ENCODE measurements at places on chromosomes 16 and 17.

- no peak for DNase-seq
These were observed 5.9 kb downstream of the RPUSD1 start for GRCh38 chr16:782258-782657.

DNA sequence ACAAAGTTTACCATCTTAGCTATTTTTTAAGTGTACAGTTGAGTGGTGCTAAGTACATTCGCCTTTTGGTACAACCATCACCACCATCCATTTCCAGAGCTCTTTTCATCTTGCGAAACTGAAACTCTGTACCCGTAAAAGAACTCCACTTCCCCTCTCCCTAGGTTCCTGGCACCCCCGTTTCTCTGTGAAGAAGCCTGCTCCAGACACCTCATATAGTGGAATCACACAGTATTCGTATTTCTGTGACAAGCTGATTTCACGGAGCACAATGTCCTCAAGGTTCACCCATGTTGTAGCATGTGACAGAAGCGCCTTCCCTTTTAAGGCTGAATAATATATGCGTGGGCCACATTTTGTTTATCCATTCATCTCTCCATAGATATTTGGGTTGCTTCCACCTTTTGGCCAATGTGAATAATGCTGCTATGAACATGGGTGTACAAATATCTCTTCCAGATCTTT lies 54.2 kb upstream of the MAP3K14 start:
- DNase-seq = peak; percentile 12

GRCh38 chr17:18093616-18094408 lies 6.1 kb downstream of the DRG2 start:
- DNase-seq = peak; percentile 39

- no peak for DNase-seq
These were observed 47.3 kb upstream of the ALOX12 start for GRCh38 chr17:6948562-6948961.

DNA sequence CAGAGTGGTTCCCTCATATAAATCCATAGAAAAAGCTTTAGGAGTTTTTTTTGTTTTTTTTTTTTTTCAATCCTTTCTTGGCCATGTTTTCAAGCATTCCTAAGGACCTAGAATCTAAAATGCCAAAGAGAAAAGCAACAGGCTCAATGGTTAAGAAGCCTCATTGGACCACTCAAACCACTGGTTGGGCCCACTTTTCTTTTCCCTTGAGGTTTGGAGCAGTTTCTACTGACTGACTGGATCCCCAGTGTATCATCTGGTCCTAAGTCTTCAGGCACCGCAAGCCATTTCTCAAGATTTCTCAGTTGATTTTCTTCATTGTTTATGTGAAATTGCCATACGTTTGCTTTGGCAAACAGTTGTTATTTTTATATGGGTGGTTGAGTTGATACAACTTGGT lies 14.4 kb downstream of the METTL9 start:
- no peak for DNase-seq

DNA sequence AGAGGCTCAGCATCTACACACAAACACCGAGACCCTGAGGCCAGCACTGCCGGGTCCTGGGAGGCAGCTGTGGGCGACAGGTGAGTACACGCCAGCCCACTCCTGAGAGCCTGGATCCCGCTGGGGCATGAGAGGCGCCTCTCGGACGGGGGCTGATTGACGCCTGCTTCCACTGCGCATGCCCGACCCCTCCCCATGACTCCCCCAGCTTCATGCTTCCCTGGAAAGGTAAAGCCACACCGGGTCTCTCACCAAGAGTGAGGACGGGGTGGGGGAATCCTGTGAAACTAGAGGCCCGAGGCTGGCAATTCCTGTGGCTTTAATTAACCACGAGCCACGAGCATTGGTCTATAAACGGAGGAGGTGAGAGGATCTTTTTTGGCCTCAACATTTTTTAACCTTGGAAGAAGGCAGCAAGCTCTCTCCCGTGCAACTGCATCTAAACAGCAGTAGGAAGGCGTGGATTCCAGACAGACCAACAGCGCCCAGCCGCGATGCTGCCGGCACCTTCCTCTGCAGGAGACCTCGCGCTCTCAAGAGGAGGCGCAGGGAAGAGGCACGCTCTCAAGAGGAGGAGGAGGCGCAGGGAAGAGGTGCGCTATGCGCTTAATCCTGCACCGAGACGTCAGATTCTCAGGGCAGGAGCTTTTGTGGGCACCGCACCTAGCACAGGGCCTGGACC lies 71.8 kb upstream of the METRNL start:
- no peak for DNase-seq

DNA sequence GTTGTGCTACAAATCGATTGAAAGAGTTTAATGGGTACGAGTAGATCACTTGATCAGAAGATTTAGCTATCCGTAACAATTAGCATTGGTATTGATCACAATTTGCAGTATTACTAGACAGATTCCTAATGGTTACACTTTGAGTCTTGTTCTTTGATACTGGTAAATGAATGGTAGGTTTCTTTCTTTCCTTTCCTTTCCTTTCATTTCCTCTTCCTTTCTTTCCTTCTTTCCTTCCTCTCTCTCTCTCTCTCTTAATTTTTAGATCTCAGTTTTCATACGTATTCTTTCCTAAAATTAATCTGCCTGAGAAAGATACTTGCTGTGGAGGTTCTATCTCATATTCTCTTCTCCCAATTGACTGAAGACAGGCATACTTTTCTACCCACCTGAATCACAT lies 17.9 kb downstream of the CPD start:
- DNase-seq = no peak

- DNase-seq = no peak
These were observed 51.7 kb downstream of the ARHGAP27 start for GRCh38 chr17:45380991-45381390.

DNA sequence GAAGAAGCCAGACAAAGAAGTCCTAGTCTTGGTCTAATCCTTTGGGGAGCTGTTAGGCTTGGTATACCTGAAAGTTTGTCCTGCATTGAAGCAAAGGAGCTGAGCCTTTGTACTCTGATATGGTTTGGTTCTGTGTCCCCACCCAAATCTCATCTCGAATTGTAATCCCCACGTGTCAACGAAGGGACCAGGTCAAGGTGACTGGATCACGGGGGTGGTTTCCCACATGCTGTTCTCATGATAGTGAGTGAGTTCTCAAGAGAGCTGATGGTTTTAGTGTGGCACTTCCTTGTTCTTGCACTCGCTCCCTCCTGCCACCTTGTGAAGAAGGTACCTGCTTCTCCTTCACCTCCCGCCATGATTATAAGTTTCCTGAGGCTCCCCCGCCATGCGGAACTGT lies 33.6 kb downstream of the FAM20A start:
- DNase-seq = no peak

- DNase-seq = peak; percentile 83
These were observed 41.5 kb downstream of the LDHD start for GRCh38 chr16:75074920-75075687.

GRCh38 chr16:20051611-20052010 lies 22.1 kb downstream of the GPR139 start:
- no peak for DNase-seq

DNA sequence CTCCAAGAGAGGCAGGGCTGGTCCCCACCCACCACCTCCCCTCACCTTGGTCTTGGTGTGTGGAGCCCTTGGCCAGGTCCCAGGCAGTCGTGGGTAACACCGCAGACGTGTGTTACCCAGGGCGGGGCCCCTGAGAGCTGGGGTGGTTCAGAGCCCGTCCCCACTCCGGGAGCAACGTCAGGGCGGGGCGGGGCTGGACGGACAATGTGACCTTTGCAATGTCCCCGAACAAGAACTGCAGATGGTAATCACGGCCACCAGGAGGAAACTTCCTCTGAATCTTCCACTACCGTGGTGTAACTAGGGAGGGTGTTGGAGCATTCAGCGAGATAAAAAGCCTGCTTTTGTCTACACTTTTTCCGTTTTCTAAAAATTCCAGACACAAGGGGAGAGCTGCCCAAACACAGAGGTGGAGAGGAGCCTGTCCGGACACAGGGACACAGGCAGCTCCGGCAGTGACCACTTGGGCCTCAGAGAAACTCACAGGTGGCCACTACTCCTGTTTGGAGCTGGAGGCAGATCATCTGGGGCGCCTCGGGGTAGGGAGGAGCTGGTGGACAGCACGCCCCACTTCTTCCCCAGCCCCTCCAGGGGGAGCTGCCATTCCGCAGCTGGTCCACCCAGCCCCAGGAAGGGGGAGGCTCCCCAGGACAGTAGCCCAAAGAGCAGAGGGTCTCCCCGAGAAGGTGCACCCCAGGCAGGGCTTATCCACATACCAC lies 14.2 kb upstream of the SLC38A10 start:
- peak; percentile 60 for DNase-seq

DNA sequence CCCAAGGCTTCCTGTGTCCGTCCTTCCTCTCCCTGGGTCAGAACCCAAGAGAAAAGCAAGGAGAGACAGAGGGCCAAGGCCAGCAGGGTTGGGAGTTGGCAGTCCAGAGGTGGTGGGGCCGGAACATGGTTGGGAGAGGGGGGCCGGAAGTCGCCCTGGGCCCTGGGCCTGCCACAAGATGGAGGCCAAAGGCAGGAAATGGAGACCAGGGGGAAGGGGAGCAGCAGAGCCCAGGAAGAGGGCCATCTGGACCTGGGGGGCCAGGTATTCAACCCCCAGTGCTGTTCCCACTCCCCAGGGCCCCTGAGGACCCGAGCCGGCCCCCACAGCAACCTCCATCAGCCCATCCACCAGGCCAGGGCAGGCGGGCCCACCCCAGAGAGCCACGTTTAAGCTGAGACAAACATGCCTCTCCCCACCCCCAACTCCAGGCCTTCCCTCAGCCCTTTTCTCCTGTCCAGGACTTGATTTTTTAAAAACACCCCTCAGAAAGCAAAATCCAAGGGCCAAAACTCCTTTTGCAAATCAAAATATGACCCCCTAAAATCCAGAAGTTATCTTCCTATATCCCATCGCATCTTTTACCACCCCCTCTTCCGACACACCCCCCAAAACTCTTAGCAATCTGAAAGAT lies 4.4 kb upstream of the BCL6B start:
- DNase-seq = no peak
